ENCODE measurements at places on chromosomes 13 and 19.

DNA sequence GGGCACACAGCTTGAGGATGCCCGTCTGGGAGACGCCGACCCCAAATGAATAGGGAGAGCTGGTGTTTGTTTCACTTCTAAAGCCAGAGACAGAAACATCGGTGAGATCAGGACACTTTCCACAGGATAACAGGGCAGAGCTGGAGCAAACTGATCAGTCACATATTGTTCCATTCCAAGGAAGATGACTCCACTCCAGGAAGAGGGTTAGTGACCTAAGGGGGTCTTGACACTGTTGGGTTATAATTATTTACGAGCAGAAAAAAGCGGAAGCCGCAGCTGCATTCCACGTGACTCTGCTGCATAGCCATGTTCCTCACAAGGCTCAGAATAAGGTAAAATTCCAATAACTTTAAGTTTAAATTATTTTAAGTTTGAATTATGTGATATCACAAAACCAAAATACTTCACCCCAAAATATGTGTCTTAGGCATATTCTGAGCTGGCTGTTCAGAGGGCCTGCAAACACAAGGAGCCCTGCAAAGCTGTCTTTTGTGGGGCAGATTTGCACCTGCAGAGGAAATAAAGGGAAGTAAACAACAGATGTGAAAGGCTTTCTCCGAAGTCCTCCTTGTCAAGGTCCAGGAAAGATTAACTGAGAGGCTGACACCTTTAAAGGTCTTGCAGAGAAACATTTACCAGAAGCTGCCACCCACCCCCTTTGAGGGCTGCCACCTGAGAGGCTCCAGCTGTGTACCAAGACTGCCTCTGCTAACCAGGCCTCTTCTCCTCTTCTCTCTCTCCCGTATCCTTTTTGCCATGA, 819.2 kb downstream of the UQCRFS1 start:
- DNase-seq: no peak

- DNase-seq: no peak
Observed at GRCh38 chr19:2062770-2063169, 11.7 kb upstream of the MKNK2 start.

- DNase-seq: no peak
Observed at GRCh38 chr13:85230691-85231093, 568.5 kb downstream of the SLITRK6 start.

- DNase-seq: no peak
Observed at GRCh38 chr13:51325837-51326236, 13.7 kb upstream of the SERPINE3 start.

GRCh38 chr19:38422438-38422837, 3.6 kb downstream of the RASGRP4 start:
- no peak for DNase-seq

GRCh38 chr19:295687-296370, 4.6 kb upstream of the PLPP2 start:
- no peak for DNase-seq

DNA sequence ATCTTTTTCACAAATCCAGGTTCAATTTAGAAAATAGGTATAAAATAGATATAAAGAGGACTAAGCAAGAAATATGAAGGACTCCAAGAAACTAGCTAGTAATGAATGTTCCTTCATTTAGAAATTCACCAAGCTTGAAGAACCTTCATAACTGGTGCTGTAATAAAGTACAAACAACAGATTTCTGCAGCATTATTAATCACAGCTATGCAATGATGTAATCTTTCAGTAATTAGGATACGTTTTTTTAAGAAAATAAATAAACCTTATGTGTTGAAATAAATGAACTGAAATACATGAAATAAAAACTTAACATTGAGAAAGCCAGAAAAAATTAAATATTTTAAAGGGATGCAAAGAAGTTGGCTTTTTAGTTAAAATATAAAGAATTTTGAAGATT, 236.1 kb downstream of the RGCC start:
- no peak for DNase-seq

DNA sequence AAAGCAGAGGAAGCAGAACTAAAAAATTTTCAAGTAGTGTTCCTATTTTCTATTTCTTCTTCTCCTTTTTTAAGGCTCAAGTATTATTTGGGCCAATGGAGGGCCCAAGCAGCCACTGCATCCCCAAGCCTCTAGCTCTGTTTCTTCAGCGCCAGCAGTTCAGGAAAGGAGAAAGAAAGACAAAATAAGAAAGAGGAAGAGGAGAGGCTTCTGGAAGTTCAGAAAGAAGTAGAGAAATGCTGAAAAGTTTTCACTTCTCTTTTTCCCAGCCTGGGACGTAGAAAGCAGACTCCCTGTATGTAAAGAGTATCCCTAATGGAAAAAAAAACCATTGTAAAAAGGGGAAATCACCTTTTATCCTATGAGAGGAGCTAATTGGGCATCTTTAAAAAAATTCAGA, 165.5 kb upstream of the KLF12 start:
- no peak for DNase-seq

DNA sequence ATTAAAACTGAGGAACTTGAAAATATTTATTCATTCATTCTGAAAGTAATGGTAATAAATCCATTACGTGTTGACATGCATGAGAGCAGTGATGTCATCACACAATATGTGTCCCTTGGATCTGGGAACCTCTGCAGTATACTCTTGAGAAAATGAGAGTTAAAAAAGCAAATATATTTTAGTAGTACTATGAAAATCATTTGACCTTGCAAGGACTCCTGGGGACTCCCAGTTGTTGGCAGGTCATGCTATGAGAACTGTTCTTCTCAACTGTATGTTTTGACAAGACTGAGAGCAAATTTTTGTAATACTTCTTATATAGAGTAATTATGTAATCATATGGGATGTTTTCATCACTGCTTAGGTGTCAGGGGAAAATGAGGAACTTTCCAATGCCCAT, 249.4 kb downstream of the PCCA start:
- no peak for DNase-seq
